ENCODE measurements at places on chromosomes 6 and 20.

GRCh38 chr6:116144605-116145004, 18.7 kb upstream of the COL10A1 start:
- DNase-seq, result no peak

DNA sequence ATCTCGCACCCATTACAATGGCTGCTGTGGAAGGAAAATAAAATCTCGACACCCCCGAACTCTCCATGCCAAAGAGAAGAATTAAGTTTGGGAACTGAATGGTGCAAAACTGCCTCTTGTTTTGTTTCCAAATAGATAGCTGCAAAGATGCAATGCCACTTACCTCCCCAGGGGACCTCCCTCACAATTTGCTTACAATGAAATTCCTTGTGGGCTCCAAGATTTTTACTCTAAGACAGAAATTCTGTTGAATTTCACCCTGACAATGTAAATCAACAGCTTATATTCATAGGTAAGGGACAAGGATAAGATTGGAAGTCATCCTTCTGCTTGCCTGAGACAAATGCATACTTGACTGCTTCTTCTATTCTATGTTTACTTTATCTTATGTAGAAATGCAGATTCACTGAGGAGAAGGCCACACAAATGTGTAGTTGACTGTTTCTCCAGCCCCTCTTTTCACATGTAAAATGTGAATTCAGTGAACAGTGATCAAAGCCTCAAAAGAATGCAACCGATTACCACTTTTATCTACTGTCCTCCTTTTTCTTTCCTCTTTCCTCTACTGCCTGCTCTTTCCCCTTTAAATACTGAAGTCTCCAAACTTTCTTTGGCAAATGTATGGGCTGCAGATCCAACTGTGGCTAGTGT, 36.6 kb downstream of the ADGRF4 start:
- no peak for DNase-seq

DNA sequence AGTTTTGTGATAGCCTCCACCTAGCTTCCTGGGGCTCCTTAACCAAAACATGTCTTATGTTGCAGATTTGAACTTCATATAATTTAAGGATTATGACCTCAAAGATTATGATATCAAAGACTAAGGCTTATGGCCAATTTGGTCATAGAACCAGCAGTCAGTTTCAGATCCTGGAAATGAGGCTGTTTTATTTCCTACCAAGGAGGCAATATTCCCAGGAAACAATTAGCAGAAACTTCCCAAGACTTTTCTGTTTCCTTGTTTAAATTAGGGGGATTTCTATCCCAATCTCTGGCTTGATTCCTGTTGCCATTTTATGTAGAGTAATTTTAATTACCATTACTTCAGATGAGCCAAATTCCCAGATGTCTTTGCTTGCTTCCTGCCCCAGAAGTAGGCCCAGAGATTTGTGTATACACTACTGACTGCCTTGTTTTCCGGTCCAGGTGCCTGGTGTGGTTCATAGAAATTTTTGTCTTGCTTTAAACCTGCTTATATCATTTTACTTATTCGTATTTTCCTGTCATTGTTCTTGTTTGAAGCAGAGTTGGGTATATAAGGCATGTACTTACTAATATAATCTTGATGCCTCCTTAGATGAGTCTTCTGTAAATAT, 119.2 kb upstream of the TMEM170B start:
- no peak for DNase-seq

DNA sequence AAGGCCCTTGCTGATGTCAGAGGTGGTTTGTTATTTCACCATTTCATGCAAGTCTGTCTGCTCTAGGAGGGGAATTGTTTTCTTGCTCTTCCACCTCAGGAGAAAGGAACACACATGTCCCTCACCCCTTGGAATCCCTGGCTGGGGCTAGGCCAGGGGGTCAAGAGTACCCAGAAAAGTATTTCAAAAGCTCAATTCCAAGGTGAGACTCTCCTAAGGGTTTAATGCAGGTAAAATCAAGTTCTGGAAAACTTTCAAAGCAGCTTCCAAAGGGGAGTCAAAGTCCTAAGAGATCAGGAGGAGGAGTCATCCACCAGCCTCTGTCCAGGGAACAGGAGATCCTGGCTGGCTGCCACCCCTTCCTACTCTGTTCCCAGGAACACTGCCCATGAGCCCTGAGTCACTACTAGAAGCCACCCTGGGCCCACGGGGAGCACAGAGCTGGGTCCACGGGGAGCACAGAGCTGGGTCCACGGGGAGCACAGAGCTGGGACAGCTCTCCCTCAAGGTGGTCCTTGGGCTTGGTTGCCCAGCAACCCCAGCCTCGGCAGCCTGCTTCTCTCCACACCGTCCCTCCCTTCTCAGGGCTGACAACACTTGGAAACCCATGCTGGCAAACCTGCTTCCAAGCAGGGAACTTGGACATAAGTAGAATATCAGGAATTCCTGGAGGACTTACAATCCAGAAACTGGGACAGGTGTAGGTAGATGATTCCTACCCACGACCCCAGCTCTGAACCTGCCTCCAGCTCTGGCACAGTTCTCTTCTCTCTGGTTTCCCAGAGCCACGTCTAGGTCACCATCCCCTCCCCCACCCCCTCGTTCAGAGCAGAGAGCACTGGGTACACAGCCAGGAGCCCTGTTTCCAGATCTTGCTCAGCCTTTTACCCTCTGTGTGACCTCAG, 35.3 kb upstream of the CDKN1A start:
- DNase-seq, result no peak

DNA sequence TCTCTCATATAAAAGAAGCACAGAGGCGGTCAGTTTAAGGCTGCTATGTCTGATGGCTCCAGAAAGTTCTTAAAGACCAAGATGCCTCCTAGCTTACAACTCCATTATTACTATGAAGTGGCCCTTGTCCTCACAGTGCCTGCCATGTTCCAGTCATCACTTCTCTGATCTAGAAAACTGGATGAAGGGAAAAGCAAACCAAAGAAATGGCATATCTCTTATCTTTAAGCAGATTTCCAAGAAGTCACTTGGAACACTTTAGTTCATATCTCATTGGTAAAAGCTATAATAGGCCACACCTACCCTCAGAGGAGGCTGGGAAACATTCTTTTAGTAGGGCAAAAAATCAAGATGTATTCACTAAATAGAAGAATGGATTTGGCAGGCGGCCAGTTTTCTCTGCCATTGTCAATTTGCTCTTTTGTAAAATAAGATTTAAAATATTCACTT, 289.6 kb downstream of the TBC1D7 start:
- no peak for DNase-seq

- DNase-seq, result no peak
Observed at GRCh38 chr6:79338493-79338892, 104.0 kb upstream of the HMGN3 start.

DNA sequence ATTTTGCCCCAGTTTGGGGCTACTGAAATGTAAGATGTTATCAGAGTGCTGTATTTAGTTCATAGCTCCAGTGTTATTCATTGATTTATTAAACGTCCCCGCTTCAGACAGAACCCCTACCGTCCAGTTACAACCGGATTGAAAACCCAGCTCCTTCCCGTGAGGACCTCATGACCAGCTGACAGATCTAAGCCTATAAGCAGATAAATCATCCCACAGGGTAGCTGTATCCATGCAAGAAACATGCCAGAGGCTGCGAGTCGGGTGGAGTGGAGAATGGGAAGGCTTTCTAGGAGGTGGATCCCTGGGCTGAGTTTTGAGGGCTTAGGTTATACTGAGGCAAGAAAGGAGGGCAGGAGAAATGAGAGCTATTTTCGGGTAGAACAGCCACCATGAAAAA, 260.0 kb downstream of the ARID1B start:
- no peak for DNase-seq
